Gastroesophageal sphincter (tissue), 4 donors: ENCODE measurements at places on chromosomes 7 and 10. TPM values are rescaled to one million over a fixed set of nuclear protein-coding genes. Genes with fewer than 3 reads are reported as not detected.

The COPG2 gene
- 13.0 TPM for total RNA-seq

The ASB10 gene
- not detected for total RNA-seq

The PARG gene
- 31.5 TPM for total RNA-seq

The RBM20 gene
- 0.62 TPM for total RNA-seq
